ENCODE measurements at places on chromosomes 12 and 14. TPM values are rescaled to one million over a fixed set of nuclear protein-coding genes. Genes with fewer than 3 reads are reported as not detected.

DNA sequence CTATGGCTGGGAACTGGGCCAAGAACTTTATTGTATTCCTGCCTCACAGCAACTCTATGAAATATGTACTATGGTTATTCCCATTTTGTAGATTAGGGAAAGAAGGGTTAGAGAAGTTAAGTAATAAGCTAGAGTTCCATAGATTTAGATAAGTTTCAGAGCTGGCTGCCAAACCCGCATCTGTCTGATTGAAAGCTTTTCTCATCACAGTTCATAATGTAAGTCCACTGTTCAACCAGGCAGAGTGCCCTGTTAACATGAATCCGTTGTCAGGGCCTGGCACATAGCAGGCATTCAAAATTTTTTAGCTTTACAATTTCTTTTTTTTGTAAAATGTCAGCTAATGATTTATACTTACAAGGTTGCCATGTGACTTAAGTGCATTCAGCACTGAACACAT is 467.3 kb downstream of the NRXN3 start:
- DNase-seq = no peak

DNA sequence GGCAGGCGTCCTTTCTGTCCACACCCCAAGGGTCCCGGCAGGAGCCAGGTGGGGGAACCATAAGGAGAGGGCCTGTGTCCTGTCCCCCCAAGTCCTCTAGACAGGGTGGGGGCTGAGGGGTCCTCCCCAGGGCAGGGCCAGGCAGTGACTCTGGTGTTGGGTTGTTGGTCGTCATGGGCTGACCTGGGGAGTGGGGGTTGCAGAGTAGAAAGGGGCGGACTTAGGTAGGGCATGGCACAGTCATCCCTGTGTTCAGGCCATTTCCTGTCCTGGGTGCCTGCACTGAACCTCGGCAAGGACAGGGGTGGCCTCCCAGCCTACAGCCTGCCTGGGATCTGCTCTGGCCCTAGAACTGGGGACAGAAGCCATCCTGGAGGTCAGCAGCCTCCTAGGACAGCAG is 356.2 kb downstream of the TMEM121 start:
- DNase-seq = no peak

The DEPDC4 gene
- total RNA-seq = 4.1 TPM

The TRIM9 gene
- 4.5 TPM for total RNA-seq

Measured in endodermal cell (in vitro differentiated cells).